Memory B cell (primary cell): ENCODE measurements at places on chromosomes 2 and 18.

DNA sequence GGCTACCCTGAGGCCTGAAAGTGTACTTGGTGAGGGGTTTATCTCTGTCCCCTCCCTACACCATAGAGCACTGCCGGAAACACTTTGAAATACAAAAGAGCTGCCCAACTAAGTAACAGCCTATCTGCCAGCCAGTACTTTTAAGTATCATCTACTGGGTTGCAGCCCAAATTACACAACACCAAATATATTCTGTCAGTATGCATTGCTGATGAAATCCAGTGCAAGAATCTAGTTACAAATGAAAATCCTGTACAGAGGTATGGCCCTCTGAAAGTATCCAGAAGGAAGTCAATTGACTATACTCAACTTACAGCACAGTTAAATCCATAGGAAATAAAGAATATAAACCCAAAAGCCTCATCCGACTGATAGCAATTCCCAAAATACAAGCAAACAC is 280.8 kb downstream of the CCDC85A start:
- H3K27ac ChIP-seq: no peak overlapping the region
- no peaks in the 10 kb centered on the region for H3K4me1 ChIP-seq
- no peaks in the 10 kb centered on the region for H3K27me3 ChIP-seq
- DNase-seq: no peak
- no peaks in the 10 kb centered on the region for H3K36me3 ChIP-seq

GRCh38 chr2:48824116-48824515 is 68.6 kb upstream of the LHCGR start:
- DNase-seq: no peak
- no peaks in the 10 kb centered on the region for H3K4me1 ChIP-seq
- H3K27ac ChIP-seq: no peak overlapping the region
- peaks cover 7% of the 10 kb centered on the region for H3K27me3 ChIP-seq
- H3K36me3 ChIP-seq: no peaks in the 10 kb centered on the region
- no peak overlapping the region for H3K4me3 ChIP-seq

- H3K4me1 ChIP-seq: no peaks in the 10 kb centered on the region
- H3K27me3 ChIP-seq: peaks cover 4% of the 10 kb centered on the region
- no peaks in the 10 kb centered on the region for H3K36me3 ChIP-seq
- H3K4me3 ChIP-seq: no peak overlapping the region
- H3K27ac ChIP-seq: no peak overlapping the region
- DNase-seq: no peak
Observed at GRCh38 chr2:41726364-41726763, 321.5 kb upstream of the PKDCC start.

GRCh38 chr2:170339750-170340692 is 162.1 kb downstream of the MYO3B start:
- H3K4me3 ChIP-seq: no peak overlapping the region
- no peaks in the 10 kb centered on the region for H3K27me3 ChIP-seq
- H3K27ac ChIP-seq: no peak overlapping the region
- H3K36me3 ChIP-seq: no peaks in the 10 kb centered on the region
- no peaks in the 10 kb centered on the region for H3K4me1 ChIP-seq

DNA sequence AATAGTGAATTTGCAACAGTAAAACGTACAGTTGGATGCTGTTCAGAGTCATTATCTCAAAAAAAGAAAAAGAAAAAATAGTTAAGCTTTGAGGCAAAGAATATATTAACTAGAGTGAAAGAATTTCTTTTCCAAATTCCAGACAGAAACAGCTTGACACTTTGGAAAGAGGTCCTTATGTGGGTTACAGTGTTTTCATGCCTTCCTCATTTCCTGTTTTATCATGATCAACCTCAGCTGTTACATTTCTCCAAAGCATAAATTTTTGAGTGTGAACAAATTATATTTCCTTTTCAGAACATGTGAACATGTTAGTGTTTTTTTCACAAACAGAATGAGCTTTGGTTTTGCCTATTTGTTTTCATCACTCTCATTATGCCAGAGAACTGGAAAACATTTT is 13.6 kb downstream of the FRZB start:
- H3K4me1 ChIP-seq: no peaks in the 10 kb centered on the region
- no peak overlapping the region for H3K27ac ChIP-seq
- no peak for DNase-seq
- peaks cover 8% of the 10 kb centered on the region for H3K27me3 ChIP-seq

DNA sequence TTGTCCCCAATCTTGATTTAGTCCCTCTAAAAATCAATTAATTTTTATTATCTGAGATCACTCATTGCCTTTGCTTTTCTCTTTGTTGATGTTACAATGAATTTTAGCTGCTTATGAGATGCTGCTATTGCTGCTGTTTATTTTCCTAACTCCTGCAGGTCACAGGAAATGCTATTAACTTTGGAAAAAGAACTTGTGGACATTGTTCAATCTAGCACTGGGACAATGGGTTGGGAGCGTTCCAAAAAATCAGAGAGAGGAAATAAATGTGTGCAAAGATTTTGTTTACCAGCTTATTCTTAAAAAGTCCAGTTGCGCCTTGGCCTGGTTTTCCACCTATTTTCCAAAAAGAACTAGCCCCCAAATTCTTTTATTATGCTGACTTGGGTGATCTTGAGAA is 268.3 kb downstream of the PTH2R start:
- no peak overlapping the region for H3K27ac ChIP-seq
- H3K4me1 ChIP-seq: no peaks in the 10 kb centered on the region
- DNase-seq: no peak
